ENCODE measurements at places on chromosomes 2 and 18. TPM values are rescaled to one million over a fixed set of nuclear protein-coding genes. Genes with fewer than 3 reads are reported as not detected.

ACADL gene
- total RNA-seq, result not detected

- no peak for DNase-seq
Measured at GRCh38 chr18:23537274-23537673, 34.0 kb downstream of the RMC1 start.

DNA sequence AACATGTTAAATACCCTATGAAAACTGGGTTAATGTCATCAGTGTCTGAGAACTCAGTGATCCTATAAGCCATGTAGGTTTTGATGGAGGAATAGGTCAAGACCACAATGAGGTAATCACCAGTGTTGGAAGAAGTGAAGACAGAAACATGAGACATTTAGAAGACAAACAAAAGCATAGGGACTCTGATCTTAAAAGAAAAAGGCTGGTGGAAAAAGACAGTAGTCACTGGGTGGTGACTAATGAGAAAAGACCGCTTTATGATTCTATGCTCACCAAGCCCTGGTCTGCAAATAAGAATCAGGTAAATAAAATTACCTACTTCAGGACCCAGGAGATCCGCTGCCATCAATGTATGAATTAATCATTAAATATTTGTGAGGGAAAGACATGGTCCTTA lies 271.9 kb downstream of the GPD2 start:
- DNase-seq, result no peak

DNA sequence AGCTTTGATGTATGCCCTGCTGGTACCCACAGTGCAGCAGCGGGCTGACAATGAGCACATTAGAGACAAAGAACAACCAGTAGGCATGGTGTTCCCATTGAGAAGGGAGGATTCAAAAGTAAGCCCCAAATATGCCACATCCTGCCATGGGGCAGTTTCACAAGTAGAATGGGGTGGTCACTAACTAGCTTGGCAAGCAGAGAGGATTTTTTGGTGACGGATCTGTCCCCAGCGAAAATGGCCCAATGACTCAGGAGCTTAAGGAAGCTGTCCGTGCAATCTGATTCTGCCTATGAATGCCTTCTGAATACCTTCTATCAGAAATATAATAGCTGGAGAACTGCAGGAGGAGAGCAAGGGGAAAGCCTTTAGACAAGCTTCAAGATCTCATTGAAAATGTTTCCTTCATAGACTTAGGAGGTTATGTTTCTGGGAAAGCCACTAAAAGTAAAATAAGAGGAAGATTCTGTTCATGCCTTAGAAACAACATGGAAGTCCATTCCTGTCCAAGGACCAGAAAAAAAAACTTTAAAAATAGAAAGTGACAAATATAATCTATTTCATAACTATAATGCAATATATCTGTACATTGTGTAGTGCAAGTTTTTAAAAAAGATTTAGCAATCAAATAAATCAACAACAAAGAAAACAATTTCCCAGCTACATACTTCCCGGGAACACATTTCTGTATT lies 117.5 kb upstream of the SLC14A2 start:
- DNase-seq, result no peak

DNA sequence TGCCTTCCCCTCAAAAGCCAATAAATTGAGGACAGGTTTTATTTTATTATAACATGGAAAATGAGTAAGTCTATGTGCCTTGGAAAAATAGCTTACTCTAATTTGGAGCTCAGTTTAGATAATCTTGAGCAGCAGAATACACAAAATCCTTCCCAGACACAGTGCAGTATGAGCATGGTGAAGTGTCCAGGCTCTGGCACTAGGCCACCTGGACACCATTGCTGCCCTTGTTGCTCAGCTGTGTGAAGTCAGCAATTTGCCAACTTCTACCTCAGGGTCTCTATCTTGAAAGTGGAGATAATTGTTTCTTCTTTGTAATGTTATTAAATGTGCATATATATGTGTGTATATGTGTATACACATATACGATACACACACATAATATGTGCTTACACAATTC lies 104.9 kb upstream of the CAVIN2 start:
- DNase-seq, result no peak

CTNNA2 gene
- 0.54 TPM for total RNA-seq

GRCh38 chr18:74930616-74931015 lies 278.3 kb downstream of the PTGR3 start:
- DNase-seq, result no peak

GRCh38 chr2:117698287-117698686 lies 116.2 kb upstream of the DDX18 start:
- no peak for DNase-seq

DNA sequence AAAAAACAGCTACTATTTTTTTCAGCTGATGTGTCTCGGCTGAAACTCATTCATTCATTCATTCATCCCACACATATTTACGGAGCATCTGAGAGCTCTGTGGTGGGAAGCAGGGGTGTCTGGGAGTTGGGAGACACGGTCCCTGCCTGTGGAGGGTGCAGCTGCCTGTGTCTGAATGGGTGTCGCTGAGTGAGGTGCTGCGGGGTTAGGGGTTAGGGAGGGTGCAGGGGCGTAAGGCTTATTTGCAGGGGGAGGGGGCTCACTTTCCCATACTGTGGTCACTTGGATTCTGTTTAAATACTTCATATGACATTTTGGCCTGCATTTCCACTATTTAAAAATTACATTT lies 89.4 kb upstream of the ASB18 start:
- no peak for DNase-seq

NLRC4 gene
- not detected for total RNA-seq

ARHGAP25 gene
- 0.49 TPM for total RNA-seq

DNA sequence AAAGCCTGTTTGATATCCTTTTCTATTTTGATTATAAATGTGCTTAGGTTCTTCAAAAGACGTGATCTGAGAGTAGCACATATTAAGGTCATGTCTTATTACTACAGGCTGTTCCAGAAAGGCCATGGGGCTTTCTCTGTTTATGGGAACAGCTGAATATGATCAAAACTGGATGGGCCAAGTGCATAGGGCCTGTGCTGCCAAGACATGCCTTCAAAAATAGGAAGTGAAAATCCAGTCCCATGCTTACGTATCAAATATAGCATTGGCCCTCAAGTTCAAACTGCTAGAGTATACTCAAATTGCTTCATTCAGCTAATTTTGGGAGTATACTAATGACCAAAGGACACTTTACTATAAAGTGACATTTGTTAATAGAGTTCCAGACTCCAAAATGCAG lies 24.1 kb downstream of the SLC25A52 start:
- DNase-seq, result no peak

GRCh38 chr18:78006006-78006773 lies 756.5 kb downstream of the GALR1 start:
- DNase-seq, result no peak

DNA sequence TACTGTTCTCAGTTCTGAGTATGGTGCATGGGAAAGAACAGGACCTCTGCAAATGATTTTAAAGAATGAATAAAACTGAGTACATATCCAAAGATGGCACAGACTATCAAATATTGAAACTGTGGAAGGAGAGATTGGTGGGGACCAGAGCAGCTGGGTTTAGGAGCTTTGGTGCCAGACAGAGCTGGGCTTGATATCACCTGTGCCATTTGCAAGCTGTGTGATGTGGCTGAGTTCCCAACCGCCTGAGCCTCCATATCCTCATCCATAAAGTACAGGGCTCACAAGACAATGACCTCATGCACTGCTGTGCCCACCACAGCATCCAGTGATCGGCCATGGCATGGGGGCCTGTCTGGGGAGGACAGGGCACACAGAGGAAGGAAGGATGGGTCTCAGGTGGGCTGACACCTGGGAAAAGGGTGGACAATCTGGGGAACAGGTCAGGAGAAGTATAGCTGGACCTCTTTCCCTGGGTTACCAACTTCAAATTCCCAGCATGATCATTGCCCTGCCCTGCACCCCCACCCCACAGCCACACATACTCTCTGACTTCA lies 83.9 kb upstream of the RAB6C start:
- no peak for DNase-seq

DNA sequence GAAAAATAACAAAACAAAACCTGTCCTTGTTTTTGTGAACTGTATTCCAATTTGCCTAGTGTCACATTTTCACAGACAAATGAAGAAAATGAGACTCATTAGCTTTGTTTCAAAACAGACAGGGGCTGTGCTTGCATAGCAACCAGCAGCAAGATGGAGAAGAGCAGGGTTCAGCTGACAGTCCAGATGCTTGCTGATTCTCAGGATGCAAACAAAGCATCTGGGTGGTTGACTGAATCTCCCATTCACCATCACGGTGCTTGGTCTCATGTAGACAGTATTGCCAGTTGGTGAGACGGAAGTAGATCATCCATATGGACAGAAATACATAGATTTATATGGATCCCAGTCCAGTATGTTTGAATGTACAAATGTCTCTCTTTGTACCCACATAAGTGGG lies 326.8 kb downstream of the CCDC85A start:
- DNase-seq, result no peak

CPO gene
- not detected for total RNA-seq

DNA sequence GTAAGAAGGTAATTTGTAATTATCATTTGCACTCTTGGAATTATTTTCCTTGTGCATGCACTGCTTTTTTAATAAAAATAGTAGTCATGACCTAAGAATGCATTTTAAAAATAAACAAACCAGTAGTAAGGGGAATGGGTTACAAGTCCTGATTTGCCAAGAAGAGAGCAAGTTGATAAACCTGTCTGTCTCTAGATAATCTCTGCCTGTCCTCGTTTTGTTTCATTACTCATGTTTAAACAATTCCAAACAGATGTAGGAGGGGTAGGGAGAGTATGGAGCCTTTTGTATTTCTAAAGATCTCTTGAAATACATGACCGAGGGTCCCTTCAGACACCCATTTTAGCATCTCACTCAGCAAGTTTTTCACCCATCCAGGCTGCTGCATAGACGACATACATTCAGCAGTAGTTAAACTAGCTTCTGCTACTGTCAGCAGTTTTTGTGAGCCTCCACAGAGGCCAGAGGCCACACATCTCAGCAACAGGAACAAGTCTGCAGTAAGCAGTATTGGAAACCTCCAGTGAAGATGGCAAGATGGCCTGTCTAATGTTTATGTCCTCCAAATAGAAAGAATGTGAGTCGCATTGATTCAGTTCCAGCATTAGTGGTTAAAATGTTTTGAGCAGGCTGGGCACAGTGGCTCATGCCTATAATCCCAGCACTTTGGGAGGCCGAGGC lies 2.3 kb upstream of the EXOC6B start:
- DNase-seq, result no peak

DNA sequence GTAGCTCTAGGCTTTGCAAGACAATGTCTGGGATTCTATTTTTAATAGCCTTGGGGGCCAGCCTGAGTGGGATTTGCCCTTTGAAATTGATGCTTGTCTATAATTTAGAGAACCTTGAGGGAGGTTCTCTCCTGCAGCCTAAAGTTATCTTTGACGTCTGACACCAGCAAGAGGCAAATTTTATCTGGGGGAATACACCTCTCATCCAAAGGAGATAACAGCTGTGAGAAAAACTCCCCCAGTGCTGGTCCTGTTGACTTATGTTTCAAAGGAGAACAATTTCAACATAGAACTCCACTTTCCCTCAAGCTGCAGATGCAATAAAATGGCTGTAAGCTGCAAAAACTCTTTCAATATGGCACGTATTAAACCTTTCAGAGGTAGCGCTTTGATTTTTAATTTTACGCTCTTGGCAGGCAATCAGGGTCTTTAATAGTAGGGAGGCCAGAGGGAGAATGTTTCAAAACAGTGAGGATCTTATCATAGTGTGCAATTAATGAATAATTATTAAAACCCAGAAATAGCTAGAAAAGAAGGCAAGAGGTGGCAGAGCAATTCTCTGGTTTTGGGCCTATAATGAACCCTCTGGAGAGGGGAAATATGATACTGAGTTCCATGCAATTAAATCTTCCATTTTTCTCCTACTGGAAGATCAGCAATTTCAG lies 62.4 kb downstream of the LYPD1 start:
- no peak for DNase-seq

TMEM87B gene
- 22.8 TPM for total RNA-seq

RTP5 gene
- total RNA-seq, result not detected

DNA sequence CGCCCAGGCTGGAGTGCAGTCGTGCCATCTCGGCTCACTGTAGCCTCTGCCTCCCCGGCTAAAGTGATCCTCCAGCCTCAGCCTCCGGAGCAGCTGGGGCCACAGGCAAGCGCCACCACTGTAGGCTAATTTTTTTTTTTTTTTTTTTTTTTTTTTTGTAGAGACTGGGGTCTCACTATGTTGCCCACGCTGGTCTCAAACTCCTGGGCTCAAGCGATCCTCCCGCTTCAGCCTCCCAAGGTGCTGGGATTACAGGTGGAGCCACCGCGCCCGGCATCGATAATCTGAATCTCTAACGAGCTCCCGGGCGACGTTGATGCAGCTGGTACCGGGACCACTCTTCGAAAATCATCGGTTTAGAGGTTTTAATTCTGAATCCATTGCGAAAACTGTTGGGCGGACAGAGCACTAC lies 520 bp upstream of the CYP20A1 start:
- no peak for DNase-seq

DNA sequence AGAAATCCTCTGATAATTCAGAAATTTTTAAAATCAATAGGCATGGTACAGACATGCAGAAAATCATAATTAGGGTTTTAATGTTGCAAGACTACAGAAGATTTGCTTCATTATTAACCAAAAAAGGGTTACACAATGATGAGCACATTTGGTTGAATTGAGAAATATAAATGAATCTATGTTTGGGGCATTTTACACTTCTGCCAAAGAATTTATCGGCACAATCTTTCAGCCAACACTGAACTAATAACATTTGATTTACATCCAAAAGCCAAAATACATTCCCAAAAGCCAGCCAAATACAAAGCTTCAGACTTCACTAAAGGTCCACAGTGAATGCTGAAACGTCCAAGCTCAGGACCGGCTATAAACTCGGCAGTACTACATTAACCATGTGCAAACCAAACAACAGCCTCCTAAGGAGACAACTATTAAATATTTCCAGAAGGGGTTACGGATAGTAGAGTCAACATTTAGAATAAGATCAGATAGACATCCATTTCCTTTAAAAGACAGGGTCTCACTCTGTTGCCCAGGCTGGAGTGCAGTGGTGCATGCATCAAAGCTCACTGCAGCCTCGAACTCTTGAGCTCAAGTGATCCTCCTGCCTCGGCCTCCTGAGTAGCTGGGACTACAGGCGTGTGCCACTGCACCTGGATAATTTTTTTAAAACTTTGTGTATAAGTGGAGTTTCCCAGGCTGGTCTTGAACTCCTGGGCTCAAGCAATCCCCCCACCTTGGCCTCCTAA lies 29.4 kb downstream of the SPRED2 start:
- no peak for DNase-seq

GRCh38 chr2:190117305-190117704 lies 54.8 kb upstream of the MSTN start:
- DNase-seq, result no peak

- no peak for DNase-seq
Measured at GRCh38 chr2:41878056-41878455, 169.8 kb upstream of the PKDCC start.

Measured in Panc1 (cell line).